WERI-Rb-1 (cell line): ENCODE measurements at places on chromosomes 6 and 20.
A peak's percentile ranks its signal among the peaks of the same experiment; 100 is the strongest.

DNA sequence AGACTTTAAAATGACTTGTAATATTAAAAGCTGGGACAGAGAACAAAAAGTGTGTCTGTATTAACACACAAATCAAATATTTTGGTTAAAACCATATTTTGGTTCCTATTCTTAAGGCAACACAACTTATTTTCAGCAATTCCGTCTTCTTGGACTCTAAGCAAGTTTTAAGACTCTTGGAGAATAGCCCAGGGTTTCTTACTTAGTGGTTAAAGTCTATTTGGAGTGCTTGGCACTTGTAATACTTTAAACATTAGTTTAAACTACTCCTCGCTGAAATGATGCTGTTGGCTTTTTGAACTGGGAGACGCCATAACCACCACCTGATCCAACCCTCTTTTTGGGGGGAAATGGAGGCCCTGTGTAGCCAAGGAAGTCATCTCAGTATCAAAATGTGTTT is 109.7 kb upstream of the GMDS start:
- no peak for DNase-seq

- DNase-seq = no peak
Observed at GRCh38 chr6:27669624-27670301, 196.9 kb upstream of the ZNF184 start.

- DNase-seq = no peak
Observed at GRCh38 chr6:92648364-92649086, 770.8 kb downstream of the EPHA7 start.

GRCh38 chr20:25022680-25023079 is 30.1 kb upstream of the APMAP start:
- DNase-seq = no peak

DNA sequence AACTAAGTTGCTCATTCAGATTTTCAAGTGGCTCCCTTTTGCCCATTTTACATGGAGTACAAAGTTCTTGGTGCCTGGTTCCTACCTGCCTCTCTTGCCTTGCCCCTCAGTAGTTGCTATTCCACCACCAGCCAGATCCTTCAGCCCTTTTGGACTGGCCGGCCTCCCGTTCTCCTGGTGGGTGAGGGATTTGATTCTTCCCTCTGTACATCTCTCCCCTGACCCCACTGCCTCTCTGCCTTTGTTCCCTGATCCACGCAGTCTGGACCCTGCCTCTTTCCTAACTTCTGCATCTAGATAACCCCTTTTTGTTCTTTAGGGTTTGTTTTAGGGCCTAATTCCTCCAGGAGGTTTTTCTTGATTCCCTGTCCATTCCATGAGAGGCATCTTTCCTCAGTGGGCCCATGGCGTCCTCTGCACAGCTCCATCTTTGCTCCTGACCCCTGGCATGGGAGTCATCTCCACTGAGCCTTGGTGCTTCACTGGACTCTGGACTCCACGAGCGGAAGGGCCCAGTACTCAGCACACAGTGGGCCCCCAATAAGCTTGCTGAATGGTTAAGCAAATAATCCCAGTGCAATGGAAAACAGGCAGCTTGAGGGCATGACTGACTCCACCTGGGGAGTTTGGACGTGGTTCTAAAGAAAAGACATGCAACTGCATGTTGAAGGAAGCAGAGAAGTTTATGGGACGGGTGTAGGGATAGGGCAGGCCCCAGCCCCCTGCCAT is 309.3 kb upstream of the SUPT3H start:
- DNase-seq = no peak

- DNase-seq = no peak
Observed at GRCh38 chr6:146202570-146202969, 173.7 kb downstream of the GRM1 start.

DNA sequence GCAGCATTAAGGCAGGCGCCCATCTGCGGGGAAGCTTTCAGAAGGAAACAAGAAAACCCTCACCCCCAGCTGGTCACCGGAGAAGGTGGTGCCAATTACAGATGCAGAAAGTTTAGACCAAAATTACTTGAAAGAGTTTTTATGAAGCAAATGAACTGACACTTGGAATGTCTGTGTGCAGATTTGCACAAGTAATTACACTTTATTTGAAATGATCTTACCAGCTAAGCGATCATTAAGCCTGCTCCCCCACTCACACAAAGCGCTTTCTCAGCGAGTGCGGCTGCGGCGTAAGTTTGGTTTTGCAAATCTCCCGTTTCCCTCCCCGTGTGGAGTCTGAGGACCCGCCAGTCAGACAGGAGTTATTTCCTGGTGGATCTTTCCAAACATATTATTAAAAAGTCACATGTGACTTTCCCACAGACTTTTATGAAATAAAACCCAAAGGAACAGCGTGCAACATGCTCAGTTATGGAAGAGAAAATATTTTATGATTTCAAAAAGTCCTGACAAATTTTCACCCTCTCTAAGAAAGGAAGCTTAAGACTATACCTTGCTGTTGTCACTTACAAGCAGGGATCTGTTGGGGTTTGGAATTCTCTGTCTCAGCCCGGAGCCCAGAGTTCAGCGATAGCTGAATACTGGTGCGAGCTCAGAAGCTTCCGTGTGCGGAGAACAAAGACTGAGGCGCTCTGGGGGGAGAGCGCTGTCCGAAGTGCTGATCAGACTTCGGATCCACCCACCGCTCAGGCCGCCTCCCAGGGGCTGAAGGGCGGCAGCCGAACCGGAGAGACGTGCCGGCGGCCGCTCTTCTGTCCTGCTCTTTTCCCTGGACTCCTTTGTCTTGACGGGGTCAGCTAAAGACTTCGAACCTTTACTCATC is 2.7 kb upstream of the MYT1 start:
- DNase-seq = peak; percentile 42

- no peak for DNase-seq
Observed at GRCh38 chr6:166598441-166599138, 12.1 kb upstream of the RAMACL start.

DNA sequence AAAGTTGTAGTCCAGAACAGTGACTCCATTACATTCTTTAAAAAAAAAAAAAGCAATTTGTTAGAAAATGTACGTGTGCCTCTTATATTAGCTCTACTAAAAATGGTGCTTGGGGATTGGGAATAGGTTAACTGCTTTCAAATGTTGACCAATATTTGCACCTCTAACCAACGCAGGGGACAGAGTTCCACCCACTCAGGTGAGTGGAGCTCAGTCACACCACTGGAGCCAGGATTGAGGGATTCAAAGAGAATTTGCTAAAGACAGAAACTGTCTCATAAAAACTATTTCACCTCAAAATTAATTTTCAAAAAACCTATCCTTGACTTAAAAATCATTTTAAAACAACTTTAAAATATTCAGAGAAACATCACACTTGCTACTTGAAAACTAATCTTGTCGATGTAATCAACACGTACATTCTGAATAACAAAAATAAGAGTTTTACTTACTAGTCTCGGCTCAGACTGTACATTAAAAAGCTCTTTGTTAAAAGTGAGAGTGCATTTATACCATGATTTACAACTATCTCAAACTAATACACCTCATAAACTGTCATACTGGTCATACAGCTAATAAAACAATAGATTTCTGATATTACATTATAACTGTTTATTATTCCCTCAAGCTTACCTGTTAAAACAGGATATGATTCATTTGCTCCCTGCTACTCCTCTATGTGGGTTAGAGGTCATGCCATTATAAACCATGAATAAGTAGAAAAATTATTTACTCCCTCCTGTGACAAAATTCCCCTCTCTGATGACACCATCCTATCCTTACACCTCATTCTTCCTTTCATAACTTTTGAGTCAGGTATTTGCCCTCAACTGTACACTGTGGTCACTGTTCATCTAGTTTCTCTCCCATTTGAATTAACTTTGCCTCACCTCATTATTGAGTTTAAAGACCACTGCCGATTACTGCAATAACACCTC is 88.6 kb downstream of the PDE10A start:
- no peak for DNase-seq

- no peak for DNase-seq
Observed at GRCh38 chr6:109874086-109874485, 104.0 kb upstream of the GPR6 start.

GRCh38 chr6:136334853-136335252 is 45.2 kb upstream of the BCLAF1 start:
- peak; percentile 68 for DNase-seq
